ENCODE measurements at places on chromosomes 3 and 15. TPM values are rescaled to one million over a fixed set of nuclear protein-coding genes. Genes with fewer than 3 reads are reported as not detected.

GRCh38 chr15:67979281-67979680, 74.8 kb upstream of the PIAS1 start:
- DNase-seq = no peak

The SLC24A5 gene
- not detected for total RNA-seq

DNA sequence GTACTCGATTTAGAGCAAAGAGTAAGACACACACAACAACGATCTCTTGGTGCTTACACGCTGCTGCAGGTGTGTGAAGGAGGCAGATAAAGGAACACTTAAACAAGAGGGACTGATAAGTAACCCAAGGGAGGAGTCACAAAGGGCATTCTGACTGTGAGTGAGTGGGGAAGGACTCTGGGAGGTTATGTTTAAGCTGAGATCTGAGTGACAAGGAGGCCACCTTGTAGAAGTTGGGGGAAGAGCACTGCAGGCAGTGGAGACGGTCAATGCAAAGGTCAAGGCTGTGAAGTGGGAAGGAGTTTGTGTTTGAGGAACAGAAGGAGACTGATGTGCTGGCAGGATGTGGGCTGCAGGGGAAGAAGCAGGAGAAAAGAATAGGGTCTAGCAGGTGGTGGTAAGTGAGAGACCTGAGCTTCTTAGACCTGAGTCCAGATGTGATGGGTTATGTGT, 63.1 kb downstream of the LPP start:
- DNase-seq = no peak

The ADAMTS9 gene
- total RNA-seq = 13.8 TPM

- DNase-seq = peak; percentile 73
Measured at GRCh38 chr3:30768703-30769550, 125.5 kb downstream of the GADL1 start.

The ZWILCH gene
- 11.3 TPM for total RNA-seq

GRCh38 chr15:101126618-101127505, 125.0 kb downstream of the CHSY1 start:
- no peak for DNase-seq

The COMMD4 gene
- total RNA-seq = 21.2 TPM

GRCh38 chr15:95025924-95026728, 794.8 kb downstream of the MCTP2 start:
- peak; percentile 40 for DNase-seq

The MYH15 gene
- total RNA-seq = 0.05 TPM

- DNase-seq = no peak
Measured at GRCh38 chr15:35550957-35551356, 5.0 kb upstream of the DPH6 start.

- DNase-seq = no peak
Measured at GRCh38 chr15:42582569-42583375, 7.4 kb downstream of the STARD9 start.

- no peak for DNase-seq
Measured at GRCh38 chr3:71054312-71054711, 529.2 kb downstream of the FOXP1 start.

DNA sequence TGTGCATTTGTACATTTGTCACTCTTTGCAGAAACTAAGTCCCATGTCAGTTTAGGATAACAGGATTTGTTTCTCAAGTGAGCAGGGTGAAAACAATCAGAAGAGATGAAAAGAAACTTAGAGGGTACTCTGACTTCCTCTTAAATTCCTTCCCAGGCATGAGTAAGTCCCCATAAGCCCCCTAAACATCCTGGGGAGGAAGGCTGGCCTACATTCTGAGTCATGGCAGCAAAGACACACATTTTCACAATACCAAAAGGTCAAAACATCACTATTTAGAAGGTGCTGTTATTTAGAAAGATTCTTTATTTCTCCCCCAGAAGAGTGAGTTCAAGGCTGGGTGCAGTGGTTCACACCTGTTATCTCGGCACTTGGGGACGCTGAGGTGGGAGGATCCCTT, 7.6 kb upstream of the FOXP1 start:
- DNase-seq = no peak

- peak; percentile 35 for DNase-seq
Measured at GRCh38 chr15:67839499-67839928, 331 bp downstream of the RNU6-1 start.

The IL12A gene
- total RNA-seq = 0.09 TPM

- DNase-seq = no peak
Measured at GRCh38 chr15:83249030-83249343, 35.5 kb downstream of the BNC1 start.

DNA sequence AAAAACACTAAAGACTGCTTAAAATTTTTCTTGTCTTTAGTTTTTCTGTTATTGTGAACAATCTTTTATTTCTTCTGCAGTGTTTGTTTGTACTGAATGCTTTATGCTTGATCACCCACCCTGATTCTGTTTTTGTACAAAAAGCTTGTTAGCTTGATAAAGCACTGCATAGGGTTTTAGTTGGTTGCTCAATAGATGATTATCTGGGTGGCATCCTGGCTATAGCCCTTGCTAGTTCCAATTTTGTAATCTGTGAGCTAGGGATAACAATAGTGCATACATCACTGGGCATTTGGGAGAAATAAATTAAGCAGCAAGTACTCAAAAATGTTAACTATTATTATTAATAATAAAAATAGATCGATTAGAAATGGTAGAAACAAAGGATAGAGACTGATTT, 102.3 kb downstream of the ZPLD1 start:
- DNase-seq = no peak

- no peak for DNase-seq
Measured at GRCh38 chr15:53129121-53129904, 339.2 kb upstream of the ONECUT1 start.

DNA sequence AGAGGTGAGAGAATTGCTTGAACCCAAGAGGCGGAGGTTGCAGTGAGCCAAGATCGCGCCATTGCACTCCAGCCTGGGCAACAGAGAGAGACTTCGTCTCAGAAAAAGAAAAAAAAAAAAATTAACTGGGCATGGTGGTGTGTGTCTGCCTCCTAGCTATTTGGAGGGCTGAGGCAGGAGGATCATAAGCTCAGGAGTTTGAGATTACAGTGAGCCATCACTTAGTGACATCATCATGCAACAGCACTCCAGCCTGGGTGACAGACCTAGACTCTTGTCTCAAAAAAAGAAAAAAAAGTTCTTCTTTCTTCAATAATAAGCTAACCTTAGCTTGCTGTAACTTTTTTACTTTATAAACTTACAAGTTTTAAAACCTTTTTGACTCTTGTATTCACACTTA, 99.8 kb downstream of the SLMAP start:
- no peak for DNase-seq

The CDHR4 gene
- total RNA-seq = not detected

DNA sequence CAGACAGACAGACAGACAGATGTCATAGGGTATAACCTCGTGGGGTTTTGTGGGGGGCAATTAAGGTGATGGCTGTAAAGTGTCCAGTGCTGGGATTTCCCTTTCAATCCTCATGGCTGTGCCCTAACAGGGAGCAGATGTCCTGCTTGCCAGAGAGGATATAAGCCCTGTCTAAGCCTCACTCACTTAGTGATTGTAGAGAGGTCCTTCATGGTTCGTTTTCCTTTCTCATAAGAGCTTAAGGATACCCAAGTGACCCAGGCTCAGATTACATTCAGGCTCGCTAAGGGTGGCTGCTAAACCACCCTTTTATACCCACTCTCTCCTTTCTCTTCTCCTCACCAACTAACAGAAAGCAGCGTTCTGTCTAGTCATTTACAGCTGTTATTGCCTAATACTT, 19.2 kb downstream of the LYSMD2 start:
- no peak for DNase-seq

- DNase-seq = no peak
Measured at GRCh38 chr3:191963182-191963581, 502.2 kb downstream of the PYDC2 start.

DNA sequence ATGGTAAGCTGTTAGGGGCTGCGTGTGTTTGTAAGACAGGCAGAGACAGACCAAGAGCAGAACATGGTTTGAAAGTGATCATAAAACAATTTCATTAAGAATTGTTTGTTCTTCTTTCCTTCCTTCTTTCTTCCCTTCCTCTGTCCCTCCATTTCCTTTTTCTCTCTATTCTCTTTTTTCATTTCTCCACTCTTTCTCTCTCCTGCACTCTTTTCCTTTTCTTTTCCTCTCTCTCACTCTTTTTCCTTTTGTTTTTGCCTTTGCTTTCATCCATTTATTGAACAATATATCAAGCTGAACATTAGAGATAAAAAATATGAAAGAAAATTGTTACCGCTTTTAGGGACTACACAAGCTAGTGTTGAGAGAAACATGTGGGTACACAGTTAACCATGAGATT, 62.2 kb upstream of the GOLIM4 start:
- no peak for DNase-seq

The DTX3L gene
- total RNA-seq = 44.5 TPM

The CISH gene
- 30.6 TPM for total RNA-seq

GRCh38 chr3:127768346-127769008, 53.8 kb downstream of the MGLL start:
- no peak for DNase-seq

The GNB4 gene
- total RNA-seq = 19.9 TPM

- DNase-seq = no peak
Measured at GRCh38 chr3:138781012-138781470, 53.7 kb downstream of the PIK3CB start.

The APH1B gene
- total RNA-seq = 2.5 TPM

The CNTN4 gene
- 2.8 TPM for total RNA-seq

GRCh38 chr3:102525624-102526023, 90.8 kb downstream of the ZPLD1 start:
- no peak for DNase-seq

DNA sequence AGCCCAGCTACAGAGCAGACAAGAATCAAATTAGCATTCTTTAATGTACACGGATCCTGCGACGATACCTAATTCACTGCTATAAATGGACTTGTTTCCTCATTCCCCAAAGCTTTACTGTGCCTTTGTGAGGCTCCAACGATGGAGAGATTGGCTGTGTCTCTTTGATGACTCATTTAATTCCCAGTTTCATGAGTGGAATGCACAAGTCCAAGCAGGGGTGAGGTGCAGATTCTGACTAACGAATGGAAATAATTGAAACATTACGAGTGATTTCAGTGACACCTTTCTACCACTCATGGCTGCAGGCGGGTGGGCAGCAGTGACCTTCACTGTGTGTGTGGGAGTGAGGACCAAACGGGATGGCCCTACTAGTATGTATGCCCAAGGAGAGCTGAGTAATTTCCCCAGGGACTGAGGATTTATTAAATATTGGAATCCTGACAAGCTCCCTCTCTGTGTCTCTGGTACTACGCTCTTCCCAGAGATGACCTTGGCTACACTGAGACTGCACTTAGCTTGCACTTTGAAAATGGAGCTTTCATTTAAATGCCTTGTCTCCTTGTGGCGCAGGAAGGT, 156.7 kb downstream of the CACNA2D3 start:
- DNase-seq = no peak

- no peak for DNase-seq
Measured at GRCh38 chr15:94432279-94432678, 200.9 kb downstream of the MCTP2 start.

GRCh38 chr15:98758224-98758623, 109.9 kb downstream of the IGF1R start:
- no peak for DNase-seq

DNA sequence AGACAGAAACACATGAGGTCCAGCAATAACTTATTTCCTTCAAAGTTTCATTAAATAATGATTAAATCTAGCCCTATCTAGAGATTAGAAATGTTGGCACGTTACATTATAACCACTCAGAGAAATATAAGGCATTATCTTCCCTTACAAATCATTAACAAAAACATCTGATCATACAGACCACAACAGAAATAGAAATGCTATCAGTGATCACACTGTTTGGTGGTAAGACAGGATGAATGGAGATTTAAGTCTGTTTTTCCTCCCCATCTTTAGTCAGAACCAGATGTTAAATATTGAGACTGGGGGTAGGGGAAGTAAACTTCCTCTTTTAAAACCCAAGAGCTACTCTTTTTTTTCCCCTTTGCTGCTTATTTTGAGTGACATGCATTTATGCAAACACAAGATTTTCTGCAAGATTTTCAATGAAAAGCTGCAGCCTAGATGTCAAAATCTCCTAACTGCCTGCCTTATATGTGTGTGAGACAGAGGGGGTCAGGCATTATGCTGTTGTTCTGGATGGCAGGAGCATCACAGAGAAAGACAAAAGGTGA, 70.4 kb downstream of the CBLB start:
- no peak for DNase-seq

- no peak for DNase-seq
Measured at GRCh38 chr3:109995377-109995776, 658.0 kb upstream of the DPPA4 start.

- DNase-seq = no peak
Measured at GRCh38 chr3:58164906-58165821, 45.6 kb downstream of the DNASE1L3 start.

DNA sequence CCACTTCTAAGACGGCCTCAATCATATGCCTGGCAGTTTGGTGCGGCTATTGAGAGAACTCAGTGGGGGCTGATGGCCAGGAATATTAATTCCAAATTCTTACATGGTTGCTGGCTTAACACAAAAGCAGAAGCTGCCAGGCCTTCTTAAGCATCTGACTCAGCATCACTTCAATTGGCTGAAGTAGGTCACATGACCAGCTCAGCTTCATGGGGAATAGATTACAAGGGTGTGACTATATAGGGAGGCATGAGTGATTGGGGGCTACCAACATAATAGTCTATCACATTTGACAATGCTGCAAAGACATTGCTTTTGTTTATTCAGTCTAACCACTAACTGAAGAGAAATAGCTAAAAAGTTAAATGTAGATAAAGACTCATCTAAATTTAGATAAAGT, 101.6 kb upstream of the ANKRD28 start:
- no peak for DNase-seq

The BDH1 gene
- 49.4 TPM for total RNA-seq

DNA sequence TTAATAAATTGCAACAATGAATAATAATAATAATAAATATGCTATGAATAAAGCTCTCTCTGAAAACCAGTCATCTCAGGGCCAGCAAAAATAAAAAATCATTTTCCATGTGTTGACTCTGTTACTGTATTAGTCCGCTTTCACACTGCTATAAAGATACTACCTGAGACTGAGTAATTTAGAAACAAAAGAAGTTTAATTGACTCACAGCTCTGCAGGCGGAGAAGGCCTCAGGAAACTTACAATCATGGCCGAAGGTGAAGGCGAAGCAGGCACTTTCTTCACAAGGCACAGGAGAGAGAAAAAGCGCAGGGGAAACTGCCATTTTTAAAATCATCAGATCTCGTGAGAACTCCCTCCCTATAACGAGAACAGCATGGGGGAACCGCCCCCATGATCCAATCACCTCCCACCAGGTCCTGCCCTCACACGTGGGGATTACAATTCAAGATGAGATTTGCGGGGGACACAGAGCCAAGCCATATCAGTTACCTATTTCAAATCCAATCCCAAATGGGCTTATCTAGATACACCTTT, 224.1 kb downstream of the IGSF11 start:
- no peak for DNase-seq

The CFAP100 gene
- total RNA-seq = not detected

GRCh38 chr3:65484964-65485363, 553.8 kb downstream of the MAGI1 start:
- DNase-seq = no peak

- no peak for DNase-seq
Measured at GRCh38 chr3:17411157-17411877, 331.1 kb downstream of the TBC1D5 start.

The MAP6D1 gene
- 0.19 TPM for total RNA-seq

The PATL2 gene
- 1.0 TPM for total RNA-seq

- no peak for DNase-seq
Measured at GRCh38 chr15:69299943-69300588, 1.4 kb downstream of the PAQR5 start.

- DNase-seq = no peak
Measured at GRCh38 chr3:55198554-55198953, 270.7 kb upstream of the LRTM1 start.

Data from liver (tissue), 10 donors.